Hindlimb muscle (tissue), 1 donor: ENCODE measurements at places on chromosomes 16 and 17. TPM values are rescaled to one million over a fixed set of nuclear protein-coding genes. Genes with fewer than 3 reads are reported as not detected.

The HBQ1 gene
- 1.1 TPM for polyA plus RNA-seq

- no peak for DNase-seq
These were observed 132.6 kb downstream of the RAB11FIP4 start for GRCh38 chr17:31523862-31524730.

The PRSS53 gene
- 5.8 TPM for polyA plus RNA-seq

DNA sequence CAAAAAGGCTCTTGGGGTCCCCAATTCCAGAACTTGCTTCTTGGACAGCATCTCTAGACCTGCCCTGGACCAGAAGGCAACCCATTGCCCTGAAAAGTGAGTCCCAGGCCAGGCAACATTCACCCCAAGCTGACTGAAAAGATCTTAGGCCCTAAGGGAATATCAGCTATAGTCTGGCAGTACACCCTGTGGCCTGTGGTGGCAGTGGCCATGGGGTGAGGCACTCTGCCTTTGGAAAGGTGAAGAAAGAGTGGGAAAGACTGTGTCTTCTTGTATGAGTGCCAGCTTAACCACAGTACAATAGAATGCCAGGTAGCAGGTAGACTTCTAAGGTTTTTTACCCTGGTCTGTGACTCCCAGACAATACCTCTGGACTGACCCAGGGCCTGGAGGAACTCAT, 564.5 kb downstream of the CDH8 start:
- DNase-seq: no peak

GRCh38 chr17:47295037-47295873, 28.5 kb upstream of the EFCAB13 start:
- no peak for DNase-seq

DNA sequence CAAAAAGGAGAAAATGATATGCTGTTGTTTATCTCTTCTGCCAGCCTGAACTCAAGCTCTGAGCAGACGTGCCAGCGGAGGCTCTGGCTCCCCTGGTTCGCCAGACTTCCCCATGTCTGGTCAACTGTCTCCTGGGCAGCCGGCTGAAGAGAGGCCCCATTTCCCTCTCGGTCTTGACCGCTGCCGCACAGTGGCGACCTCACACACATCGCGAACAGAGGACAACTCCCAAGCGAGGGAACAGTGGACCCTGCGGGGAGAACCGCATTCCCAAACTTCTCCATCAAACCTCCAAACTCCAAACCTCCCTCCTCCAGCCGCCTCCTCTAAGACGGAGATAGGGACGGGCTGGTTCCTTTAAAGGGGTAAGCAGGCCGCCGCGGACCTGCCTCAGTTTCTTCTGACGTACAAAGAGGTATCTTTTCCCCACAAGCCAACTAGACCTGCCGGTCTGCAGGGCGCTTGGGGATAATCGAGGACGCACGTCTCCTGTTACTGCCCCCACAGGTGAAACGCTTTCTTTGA, 24.9 kb upstream of the RFFL start:
- DNase-seq: peak; percentile 51

- DNase-seq: no peak
These were observed 39.1 kb downstream of the CDRT15 start for GRCh38 chr17:14197586-14197985.

The PIMREG gene
- polyA plus RNA-seq: 13.3 TPM

DNA sequence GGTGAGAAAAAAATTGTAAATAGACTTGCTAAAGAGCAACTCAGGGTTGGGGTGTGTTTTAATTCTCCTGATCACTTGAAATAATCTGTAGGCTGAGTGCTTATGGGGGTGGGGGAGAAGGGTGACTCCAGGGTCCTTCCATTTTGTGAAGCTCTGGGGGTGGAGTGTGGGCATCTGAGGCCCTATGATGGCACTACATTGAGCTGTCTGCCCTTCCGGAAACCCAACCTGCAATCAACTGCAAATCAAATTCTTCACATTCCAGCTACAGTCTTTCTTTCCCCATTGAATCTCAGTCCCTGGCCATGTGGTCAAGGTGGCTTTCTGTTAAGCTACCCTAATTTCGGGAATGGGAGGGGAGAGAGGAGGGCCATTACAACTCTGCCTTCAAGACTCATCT, 6.0 kb upstream of the CDC6 start:
- no peak for DNase-seq

DNA sequence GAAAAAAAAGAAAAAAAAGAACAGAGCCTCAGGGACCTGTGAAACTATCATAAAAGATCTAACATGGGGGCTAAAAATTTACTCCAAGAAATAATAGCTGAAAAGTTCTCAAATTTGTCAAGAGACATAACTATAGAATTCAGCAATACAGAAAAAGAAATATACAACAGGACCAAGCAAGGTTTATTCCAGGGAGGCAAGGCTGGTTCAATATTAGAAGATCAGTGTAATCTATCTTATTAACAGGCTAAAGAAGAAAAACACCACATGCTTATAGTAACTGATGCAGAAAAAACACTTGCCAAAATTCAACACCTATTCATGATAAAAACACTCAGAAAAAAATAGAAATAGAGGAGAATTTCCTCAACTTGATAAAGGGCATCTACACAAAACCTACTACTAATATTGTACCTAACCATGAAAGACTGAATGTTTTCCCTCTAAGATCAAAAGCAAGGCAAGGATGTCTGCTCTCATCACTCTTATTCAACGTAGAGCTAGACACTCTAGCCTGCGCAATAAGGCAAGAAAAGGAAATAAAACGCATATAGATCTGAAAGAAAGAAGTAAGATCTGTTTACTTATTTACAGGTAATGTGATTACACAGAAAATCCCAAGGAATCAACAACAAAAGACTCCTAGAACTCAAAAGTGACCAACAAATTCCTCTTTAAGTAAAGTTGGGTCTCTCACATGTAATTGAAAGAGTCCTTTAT, 1.2 kb upstream of the ACSM3 start:
- no peak for DNase-seq

DNA sequence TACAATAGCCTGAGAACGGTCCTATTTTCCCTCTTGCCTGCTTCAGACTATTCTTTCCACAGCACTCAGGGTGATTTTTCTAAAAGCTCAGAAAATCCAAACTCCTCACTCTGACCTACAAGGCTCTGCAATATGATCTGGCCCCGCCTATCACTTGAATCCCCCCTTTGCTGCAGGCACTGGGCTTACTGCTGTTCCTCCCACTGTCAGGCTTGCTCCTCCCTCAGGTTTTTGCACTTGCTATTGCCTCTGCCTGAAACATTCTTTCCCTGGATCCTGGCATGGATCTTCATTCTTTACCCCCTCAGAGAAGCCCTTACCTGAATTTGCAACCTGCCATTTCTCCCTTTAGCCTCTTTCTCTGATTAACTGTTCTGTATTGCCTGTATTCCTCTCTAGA, 52.3 kb downstream of the RPGRIP1L start:
- no peak for DNase-seq

GRCh38 chr16:85415196-85416090, 197.7 kb upstream of the GSE1 start:
- DNase-seq: no peak

DNA sequence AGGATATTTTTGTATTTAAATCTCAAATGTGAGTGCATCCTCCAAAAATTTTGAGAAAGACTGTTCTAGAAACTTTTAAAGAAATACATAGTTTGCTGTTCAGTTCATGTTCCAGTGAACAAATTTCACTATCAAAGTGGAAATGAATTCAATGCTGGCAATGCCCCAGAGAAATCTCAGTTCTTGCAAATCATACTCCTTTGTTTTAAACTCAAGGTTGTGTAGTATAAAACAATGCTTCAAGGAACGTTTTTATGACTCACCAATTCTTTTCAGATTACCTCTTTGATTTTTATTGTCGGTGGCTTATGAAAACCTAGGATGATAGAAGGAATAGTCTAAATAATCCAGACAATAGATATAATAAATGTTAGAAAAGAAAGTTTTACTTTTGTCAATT, 17.6 kb downstream of the LPCAT2 start:
- DNase-seq: no peak

The CLEC18A gene
- 0.68 TPM for polyA plus RNA-seq

- no peak for DNase-seq
These were observed 1.0 kb upstream of the ARMC5 start for GRCh38 chr16:31458073-31458843.

GRCh38 chr16:26644912-26645543, 421.7 kb upstream of the C16orf82 start:
- no peak for DNase-seq

GRCh38 chr17:30905742-30906100, 317 bp downstream of the TEFM start:
- DNase-seq: no peak

DNA sequence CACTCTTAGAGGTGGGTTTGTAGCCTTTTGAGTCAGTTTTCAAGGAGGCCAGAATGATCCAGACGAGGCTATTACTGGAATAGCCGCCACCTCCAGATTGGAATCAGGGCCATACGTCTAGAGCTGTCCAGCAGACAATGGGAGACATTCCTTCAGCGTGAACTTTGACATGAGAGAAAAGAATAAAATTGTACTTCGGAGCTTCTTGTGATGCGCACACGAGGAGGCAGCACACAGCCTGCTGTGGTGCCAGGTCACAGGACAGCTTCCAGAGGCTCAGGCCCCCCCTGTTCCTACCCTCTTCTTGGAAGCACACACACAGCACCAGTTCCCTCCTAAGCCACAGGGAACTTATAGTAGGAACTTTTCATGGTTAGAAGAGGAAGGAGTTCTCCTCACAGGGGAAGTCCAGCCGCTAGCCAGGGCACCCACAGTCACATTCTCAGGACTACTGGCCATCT, 81.0 kb downstream of the VPS53 start:
- peak; percentile 35 for DNase-seq

The EXOC3L1 gene
- 15.3 TPM for polyA plus RNA-seq

The CNOT1 gene
- 92.5 TPM for polyA plus RNA-seq
